ENCODE measurements at places on chromosomes 5 and 9.
A peak's percentile ranks its signal among the peaks of the same experiment; 100 is the strongest.

GRCh38 chr9:134932171-134932570 is 14.5 kb upstream of the FCN1 start:
- no peak for DNase-seq

GRCh38 chr5:56527174-56527573 is 288.2 kb upstream of the MAP3K1 start:
- no peak for DNase-seq

DNA sequence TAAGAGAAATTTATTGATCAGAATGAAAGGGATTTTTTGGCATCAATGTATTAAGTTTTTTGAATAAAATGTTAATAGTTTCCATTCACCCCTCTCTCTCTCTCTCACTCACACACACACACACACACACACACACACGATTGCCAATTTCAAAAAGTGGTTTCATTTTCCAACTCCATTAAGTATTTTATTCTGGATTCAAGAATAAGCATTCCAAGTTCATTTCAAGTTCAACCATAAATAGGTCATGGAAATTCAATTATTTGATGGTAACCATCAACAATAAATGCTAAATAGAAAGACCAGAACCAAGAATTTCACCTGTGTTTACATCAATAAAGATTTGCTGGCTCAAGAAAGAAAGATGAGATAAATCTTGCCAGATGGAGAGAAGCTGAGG is 171.6 kb downstream of the ADAMTS12 start:
- peak; percentile 33 for DNase-seq

DNA sequence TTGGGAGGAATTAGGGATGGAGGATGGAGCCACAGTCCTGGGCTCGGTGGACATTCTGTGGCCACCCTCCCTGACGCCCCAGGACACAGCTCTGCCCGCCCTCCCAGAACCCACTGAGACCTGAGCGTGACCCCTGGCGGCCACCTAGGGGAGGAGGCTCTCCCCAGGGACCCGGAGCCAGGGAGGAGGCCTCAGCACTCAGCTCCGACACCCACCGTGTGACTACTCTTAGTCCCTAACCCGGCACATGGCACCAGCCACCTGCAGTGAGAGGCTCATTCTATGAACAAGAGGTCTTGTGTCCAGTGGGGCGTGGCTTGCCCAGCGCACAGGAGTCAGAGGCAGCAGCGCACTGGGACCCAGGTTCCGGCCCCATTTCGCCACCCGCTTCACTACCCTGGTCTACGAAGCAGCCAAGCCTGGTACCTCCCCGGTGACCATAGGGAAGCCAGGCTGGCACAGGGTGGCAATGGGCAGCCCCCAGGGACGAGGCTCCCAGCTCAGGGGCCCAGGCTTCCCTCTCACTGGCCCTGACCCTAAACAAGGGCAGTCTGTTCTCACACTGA is 10.2 kb downstream of the SARDH start:
- no peak for DNase-seq

DNA sequence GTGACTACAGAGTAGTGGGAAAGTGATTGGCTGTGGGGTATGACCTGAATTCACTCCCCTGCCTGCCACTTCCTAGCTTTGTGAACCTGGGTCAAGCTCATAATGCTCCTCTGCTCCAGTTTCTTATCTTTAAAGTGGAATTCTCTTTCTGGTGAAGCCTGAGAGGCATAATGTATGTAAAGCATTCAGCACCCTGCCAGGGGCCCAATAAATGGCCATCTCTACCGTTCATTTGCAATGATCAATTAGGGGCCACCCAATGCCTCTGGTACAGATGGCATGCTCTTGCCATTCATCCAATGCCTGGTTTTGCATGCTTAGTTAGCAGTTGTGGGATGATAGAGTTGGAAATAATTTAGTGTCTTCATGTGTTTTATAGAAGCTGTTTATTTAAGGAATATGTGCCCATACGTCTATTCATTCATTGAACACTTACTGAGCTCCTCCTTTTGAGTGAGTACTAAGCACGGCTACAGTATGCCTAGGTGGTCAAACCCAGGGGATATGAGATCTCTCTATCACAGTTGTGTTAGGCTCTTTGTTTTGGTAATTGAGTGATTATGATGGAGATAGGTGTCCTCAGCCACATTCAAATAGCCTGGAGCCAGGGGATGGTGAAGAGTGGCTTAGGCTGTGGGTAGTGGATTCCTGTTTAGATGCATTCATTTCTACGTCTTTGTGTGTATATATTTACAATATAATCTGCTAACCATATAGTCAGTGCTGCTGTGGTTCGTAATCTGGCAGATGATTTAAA is 15.3 kb downstream of the ZNF462 start:
- no peak for DNase-seq

- no peak for DNase-seq
Measured at GRCh38 chr9:89661391-89661949, 56.7 kb downstream of the GADD45G start.

DNA sequence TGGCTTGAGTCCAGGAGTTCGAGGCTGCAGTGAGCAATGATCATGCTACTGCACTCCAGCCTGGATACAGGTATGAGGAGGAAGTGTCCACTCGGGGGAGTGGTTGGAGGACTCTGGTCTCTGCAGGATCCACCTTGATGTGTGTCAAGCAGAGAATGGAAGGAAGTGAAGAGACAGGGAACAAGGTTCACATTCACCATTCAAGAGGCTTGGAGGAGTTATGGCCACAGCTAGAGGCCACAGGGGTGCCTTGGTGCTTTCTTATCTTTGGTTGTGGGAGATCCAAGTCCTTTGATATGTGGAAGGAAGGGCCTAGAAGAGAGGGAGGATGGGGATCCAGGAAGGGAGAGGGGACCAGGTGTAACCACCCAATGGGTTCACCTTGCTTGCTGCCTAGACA is 5.4 kb upstream of the CERCAM start:
- DNase-seq, result no peak

DNA sequence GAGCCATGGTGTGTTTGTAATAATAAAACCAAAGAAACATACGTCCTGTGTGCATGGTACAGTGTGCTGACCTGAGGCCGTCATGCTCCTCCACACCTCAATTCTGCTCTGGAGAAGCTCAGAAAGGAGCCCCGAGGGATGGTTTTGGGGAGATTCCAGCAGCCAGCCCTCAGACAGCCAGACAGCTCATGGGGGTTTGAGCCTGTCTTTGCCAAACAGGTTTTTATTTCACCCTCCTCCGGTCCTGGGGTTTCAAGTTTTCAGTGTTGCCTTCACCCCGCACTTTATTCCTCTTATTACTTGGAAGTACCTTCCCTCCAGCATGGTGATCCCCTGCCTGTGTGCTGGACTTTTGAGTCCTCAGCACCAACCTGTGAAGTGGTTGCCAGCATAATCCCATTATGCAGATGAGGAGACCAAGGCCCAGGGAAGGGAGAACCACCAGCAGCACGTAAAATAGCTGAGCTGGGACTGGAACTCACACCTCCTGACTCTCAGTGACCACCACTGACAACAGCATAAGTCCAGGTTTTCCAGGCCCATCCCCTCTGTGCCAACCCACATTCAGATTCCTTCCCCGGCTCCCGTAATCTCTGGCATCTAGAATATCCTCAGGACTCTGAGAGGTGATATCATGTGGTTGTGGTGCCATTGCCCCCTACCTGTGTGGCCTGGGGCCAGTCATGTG is 35.1 kb downstream of the TGFBI start:
- DNase-seq, result no peak

DNA sequence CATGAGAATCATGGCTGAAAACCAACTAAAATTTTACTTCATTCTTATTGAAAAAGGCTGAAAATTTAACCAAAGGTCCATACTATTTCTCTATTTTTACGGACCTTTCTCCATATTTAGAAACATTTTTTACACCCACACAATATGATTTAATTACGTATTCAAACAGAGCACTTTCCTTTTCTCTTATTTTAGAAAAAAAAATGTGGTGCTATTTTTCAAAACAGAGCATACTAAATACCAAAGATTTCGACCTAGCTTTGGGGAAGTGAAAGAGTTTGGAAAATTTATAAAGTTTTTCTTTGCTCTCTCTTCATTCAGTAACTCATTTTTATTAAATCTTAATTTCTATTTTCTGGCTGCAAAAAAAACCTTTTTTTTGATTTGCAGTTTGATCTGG is 38.1 kb downstream of the RNF145 start:
- no peak for DNase-seq

DNA sequence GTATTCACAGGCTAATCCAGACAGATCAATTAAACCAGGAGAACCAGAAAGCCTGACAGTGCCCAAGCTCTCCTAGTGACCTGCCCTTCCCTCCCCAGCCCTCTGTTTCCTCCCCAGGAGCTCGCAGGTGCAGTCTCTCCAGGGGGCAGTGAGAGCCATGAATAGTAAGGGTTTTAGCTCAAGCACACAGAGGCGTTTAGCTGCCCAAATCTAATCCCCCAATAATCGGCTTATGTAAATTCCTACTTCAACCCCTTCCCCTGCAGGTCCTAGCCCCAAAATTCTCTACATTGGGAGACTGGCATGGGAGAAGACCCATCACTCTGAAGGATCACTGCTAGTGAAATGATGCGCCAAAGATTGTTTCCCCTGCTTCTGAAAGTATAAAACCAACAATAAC is 10.5 kb upstream of the TAL2 start:
- no peak for DNase-seq

- DNase-seq, result no peak
Measured at GRCh38 chr5:80037366-80037765, 2.2 kb downstream of the THBS4 start.

DNA sequence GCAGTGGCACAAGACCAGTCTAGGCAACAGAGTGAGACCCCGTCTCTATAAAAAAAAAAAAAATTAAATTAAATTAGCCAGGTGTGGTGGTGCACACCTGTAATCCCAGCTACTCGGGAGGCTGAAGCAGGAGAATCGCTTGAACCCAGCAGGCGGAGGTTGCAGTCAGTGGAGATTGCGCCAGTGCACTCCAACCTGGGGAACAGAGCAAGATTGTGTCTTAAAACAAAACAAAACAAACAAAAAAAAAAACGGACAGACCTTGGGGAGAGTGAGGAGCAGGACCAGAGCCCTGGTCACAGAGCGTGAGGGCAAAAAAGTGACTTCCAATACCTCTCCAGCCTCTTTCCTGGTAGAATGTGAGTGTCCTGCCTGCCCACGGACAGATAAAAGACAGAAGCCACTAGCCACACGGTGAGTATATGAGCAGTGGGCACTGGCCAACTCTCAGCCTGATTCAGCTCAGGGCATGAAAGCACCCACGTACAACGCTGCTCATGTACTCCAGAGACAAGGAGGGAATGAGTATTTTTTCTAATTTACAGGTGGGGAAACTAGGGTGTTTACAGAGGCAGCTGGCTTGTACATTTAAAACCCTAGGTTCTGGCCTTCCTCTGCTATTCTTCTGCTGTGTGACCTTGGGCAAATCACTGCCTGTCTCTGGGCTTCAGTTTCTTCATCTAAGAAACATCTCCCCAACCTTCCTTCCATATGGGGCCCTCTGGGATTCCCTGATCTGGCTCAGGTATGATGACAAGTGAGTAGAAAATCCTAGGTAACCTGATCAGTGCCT is 1.8 kb downstream of the OLFML2A start:
- no peak for DNase-seq

- DNase-seq, result no peak
Measured at GRCh38 chr5:91077623-91078022, 305.5 kb downstream of the ARRDC3 start.

DNA sequence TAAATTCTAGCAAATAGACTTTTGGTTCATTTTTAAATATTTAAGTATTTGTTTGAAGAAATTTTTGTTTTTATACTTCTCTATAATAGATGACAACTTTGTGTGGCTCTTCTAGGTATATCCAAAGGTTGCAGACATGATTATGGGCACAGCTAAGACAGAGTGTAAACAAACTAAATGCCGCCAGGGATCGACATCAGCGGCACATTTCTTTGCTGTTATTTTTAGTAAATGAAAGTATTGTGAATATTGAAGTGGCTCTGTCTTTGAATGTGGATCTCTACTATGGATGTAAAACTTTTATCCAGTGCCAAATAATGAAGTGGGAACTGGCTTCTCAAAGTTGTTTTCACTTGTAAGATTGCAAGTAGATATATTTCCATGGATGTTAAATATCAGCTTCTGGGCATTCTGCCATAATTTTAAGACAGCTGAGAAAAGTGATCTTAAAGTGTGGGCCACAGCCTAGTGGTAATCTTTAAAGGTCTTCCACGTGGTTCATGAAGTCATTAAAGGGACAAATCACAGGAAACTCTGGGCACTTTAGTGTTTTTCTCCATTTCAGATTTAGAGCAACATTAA is 589.9 kb downstream of the ZNF608 start:
- peak; percentile 61 for DNase-seq

- DNase-seq, result no peak
Measured at GRCh38 chr5:174552428-174552827, 172.0 kb upstream of the MSX2 start.

GRCh38 chr9:107208121-107208520 is 75.0 kb upstream of the RAD23B start:
- DNase-seq, result peak; percentile 68

DNA sequence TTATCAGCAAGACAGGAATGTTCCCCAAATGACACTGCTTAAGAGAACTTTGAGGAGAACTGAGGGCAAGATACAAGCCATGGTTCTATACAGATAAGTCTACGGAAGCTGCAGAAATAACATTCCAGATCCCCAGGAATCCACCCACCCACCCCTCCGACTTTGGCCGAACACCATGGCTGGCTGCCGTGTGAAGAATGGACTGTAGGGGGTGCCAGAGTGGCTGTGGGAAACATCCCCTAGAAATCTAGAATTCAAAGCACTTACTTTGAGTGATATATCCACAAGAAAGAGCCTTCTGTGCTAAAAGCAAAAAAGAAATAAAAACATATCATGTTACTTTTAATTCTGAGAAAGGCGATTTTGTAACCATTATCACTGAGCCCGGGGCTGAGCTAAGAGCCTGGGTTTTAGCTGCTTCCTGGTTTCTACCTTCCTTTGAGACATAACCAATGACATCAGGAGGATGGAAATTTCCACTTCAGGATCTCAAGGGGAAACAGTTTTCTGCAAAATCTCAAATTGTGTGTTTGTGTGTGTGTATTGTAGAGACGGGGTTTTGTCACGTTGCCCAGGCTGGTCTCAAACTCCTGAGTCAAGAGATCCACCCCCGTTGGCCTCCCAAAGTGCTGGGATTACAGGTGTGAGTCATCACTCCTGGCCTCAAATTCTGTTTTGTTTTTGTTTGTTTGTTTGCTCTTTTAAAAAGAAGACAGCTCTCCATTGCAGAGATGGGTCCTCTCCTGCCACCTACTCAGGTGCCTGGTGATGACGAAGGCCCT is 36.4 kb downstream of the GGTA1 start:
- DNase-seq, result peak; percentile 23

Data from fibroblast of the aortic adventitia (primary cell).